ENCODE measurements at places on chromosomes 7 and 10.

- no peak for DNase-seq
These were observed 2.7 kb downstream of the EGR2 start for GRCh38 chr10:62813453-62813852.

DNA sequence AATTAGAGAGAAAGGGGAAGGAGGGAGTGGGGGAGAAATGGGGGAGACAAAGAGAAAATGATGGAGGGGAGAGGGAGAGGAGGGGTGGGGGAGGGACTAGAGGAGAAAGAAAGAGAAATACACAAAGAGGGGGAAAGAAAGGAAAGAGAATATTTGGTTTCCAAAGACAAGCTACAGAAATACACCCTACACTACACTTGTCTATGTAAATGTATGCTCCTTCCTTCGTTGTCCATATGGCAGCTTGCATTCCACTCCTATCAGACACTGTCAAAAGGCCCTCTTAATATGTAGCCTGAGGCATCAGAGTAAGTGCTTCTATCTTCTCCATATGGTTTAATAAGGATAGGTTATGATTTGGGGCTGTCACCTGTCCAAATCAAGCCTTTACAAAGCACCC, 92.8 kb upstream of the FEZF1 start:
- no peak for DNase-seq

GRCh38 chr10:49508654-49509053, 30.3 kb downstream of the ERCC6 start:
- no peak for DNase-seq

GRCh38 chr10:80502621-80503583, 34.8 kb upstream of the SH2D4B start:
- DNase-seq: no peak

All from GM18507 (cell line).